ENCODE measurements at places on chromosomes 12 and 14.

DNA sequence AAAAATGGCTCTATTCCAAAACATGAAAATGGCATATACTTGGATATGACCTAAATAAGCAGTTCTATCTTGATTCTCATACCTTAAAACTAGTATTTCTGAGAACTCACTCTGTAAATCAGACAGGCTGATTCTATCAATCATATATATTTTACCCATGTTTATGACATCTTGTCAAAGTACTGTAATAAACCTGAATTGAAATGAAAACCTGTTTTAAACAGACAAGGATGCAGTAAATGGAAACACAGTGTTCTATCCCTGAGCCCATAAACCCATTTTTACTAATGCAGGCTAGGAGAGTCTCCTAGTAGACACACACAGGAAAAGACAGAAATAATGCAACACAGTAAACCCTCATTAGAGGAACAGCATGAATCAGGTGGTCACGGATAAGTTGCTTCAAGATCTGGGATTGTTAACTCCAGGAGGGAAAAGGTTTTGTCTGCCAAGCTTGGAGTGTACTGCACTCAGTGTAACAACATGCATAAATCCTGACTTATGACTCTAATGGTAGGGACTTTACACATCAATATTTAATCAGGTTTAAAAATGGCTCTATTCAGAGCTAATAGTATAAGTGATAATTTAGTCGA lies 93.6 kb upstream of the CPNE8 start:
- DNase-seq, result no peak

GRCh38 chr14:84998216-84998615 lies 531.7 kb upstream of the FLRT2 start:
- no peak for DNase-seq

GRCh38 chr12:93946542-93947150 lies 201.7 kb upstream of the PLXNC1 start:
- DNase-seq, result no peak

GRCh38 chr14:76080025-76080424 lies 71.7 kb upstream of the GPATCH2L start:
- DNase-seq, result no peak

DNA sequence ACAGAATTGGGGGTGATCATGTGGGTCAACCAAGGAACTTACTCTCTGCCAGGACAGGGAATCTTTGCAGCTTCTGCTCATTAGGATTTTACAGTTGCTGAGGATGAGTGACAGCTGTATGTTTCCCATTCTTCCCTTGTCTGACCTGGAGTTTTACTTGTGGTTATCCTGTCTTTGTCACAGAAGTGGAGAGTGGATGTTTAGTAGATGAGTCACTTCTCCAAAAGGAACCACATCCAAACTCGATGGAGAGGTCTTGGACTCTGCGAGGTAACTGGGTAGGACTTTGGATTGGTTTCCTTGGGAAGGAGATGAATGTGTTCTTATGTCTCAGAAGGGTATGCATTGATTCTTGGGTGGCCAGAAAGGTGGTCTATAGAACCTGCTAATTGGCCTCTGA lies 53.8 kb upstream of the USP44 start:
- DNase-seq, result no peak

DNA sequence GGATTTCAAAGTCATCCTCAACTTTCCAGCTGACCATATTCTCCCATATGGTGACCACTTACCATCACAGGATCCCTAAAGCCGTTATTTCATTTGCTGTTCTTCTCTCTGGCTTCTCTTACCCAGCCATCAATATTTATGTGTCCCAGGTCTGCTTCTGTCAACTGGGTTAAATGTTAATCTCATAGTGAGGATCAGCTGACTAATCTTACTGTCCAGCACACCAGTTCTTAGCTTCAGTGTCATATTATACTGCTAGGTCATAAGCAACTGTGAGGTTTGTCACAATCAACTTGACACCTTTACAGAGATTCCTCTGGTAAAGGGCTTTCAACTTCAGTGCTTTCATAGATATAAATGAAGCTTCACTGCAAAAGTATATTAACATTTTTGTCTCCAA lies 294.4 kb downstream of the DIO2 start:
- no peak for DNase-seq

DNA sequence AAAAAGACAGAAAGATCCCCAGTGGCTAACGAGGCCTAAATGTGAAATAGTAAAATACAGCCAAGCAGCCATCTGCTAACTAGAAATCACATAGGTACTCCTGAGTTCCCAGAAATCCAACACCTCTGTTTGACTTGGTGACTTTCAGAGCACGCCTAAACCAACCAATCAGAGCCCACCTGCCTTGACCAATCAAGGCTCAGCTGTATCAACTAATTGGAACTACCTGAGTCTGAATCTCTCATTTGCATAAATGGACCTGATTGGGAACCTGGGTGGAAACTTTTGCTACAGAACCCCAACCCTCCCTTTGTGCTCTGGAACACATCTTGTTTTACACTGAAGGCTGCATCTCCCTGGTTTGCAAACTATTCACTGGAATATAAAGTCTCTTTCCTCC lies 5.1 kb upstream of the TCL1B start:
- no peak for DNase-seq

All from hypothalamus (tissue), 51 donors.